H7 (cell line): ENCODE measurements at places on chromosomes 3 and 15. TPM values are rescaled to one million over a fixed set of nuclear protein-coding genes. Genes with fewer than 3 reads are reported as not detected.

The DPH6 gene
- total RNA-seq: 11.7 and 15.1 TPM in 2 replicates

The WDR72 gene
- total RNA-seq: 12.3 and 26.4 TPM in 2 replicates

The KBTBD13 gene
- 0.17 TPM in 1 of 2 replicates, not detected in the other for total RNA-seq

- DNase-seq: no peak
Measured at GRCh38 chr15:83088876-83089275, 18.6 kb upstream of the TM6SF1 start.

DNA sequence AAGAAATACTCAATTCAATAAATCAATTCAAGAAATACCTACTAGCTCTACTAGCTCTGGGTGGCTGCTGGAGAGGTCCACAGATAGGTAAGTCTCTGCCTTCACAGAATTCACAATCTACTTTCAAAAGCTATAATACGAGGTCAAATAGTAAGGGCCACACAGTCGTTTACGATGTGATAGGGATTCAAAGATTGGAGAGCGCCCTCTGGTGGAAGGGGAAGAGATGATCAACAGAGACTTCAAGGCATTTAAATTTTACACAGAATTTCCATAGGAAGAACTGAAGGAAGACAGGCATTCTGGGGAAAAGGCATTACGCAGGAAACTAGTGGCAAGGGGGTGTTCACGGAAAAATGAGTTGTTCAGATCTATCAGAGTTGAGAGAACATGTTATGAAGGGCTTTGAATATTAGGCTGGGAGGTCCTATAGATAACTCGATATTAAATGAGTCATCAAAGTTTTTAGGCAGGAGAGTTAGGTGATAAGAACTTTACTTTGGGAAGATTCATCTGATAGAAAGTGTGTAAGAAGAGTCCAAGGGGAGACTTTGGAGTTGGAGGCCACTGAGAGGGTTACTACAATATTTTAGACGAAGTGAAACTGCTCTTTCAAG, 128.8 kb downstream of the FRMD5 start:
- peak; percentile 46 for DNase-seq

DNA sequence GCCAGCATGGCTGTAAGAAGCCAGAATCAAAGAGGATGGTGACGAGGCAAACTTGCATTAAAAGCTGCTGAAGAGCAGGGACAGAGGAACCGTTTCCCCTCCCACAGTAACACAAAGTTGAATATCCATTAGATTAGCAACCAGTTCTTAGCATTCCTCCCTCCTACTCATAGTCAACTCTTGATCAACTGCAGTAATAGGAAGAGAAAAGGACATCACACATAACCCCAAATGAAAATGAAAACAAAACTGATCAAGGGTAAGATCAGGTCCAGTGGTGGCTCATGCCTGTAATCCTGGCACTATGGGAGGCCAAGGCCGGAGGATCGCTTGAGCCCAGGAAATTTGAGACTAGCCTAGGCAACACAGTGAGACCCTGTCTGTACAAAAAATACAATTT, 165.2 kb downstream of the GREM1 start:
- no peak for DNase-seq
